ENCODE measurements at places on chromosomes 11 and 22.

DNA sequence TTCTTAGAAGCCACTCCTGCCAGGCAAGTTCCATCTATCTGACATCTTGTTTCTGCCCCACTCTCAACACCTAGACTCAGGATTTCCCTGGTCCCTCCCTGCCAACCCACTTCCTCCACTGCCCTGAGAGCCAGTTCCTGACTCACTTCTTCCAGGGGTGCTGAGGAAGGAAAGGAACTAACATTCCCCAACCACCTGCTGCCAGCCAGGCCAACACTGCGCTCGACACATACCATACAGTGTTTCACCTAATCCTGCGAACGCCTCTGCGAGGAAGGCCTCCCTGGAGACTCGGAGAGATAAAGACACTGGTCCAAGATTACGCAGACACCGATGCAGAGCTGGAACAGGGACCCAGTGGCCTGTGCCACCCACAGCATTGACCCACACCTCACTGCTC lies 40.2 kb downstream of the MICAL3 start:
- no peak for DNase-seq

- no peak for DNase-seq
These were observed 776.0 kb upstream of the ARHGAP42 start for GRCh38 chr11:99911116-99911515.

DNA sequence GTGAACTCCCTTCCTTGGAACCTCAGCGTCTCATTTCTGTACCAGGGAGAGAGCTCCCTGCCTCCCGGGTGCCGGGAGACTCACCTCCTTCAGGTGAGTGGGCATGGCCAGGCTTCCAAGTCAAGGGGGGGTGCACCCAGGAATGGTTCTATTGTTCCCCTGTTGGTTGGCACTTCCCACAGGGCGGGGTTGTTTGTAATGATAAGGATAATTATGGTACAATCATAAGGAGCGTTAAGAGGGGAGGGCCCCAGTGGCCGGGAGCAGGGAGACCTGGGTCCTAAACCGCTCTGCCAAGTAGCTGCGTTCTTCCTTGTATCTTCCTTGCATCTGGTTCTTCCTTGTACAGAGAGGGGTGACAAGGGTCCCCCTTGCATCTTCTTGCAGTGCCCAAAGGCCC lies 79.1 kb downstream of the LRRC32 start:
- no peak for DNase-seq

- DNase-seq, result no peak
These were observed 1.1 kb downstream of the EIF4G2 start for GRCh38 chr11:10807493-10808234.

- DNase-seq, result no peak
These were observed 2.5 kb upstream of the C11orf24 start for GRCh38 chr11:68274306-68274705.

DNA sequence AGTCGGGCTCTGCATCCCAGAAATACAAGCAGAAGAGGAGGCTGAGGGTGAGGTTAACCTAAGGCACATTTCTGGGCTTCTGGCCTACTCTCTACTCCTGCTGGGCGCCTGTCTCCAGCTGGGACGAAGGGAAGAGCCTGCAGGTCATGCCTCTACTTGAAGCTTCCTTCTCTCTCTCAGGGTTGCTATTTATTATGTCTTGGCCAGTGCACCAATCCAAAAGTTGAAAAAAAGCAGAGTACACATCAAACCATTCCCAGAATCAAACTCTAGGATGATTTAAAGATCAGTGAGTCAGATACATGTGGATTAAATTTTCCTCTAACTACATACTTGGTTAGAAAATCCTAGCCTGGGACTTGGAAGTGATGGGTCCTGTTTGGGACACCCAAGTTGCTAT lies 60.2 kb upstream of the CDON start:
- DNase-seq, result no peak

DNA sequence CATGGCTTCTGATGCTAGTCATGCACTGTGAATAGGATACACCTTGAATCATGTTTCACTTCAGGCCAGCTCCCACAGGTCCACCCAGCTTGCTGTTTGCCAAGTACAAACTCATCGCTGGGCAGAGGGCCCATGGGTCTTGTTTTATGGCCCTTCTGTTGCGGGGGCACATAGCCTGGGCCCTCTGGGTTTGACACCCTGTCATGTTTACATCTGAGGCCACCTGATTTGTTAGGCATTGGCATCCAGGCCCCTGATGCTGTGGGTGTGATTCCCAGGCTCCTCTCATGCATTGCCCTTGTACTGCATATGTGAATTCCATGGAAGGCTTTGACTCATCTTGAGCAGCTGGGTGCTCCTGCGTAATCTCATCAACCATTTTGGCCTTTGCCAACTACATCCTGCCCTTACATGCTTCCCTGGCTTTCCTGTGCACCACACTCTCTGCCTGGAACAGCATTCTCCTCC lies 32.6 kb downstream of the PPFIBP2 start:
- no peak for DNase-seq

DNA sequence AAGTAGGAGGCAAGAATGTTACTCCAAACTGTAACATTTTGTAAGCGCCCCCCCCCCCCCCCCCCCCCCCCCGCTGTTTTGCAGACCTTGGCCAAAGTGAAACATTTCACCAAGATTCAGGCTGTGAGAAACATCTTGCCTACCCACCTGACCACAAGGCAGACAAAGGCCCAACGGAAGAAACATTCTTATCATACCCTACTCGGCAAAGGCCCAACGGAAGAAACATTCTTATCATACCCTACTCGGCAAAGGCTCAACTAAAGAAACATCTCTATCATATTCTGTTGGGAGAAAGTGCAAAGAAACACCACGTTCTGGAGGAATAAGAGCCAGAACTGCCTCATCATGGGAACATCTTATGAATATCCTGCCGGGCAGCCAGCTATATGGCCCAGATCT lies 117.1 kb downstream of the JRKL start:
- DNase-seq, result no peak

- DNase-seq, result no peak
These were observed at the start of gene LRP4 for GRCh38 chr11:46918083-46918787. TSS of gene LRP4 (minus strand) at chr11:46918550. CDS start at chr11:46918379, 171 bp downstream.

DNA sequence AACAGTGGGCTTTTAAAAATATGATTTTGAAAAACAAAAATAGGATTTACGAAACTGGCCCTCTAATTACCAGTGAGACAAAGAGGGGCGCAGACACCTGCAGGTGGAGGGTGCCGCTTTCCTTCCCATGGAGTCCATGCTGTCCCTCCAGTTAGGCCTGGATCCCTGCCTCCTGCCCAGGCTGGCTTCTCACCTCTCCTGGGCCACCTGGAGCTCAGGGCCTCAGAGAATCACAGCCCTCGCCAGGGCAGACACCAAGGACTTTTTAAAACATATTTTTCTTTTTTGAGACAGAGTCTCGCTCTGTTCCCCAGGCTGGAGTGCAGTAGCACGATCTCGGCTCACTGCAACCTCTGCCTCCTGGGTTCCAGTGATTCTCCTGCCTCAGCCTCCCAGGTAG lies 1437.2 kb downstream of the TBC1D22A start:
- DNase-seq, result no peak

DNA sequence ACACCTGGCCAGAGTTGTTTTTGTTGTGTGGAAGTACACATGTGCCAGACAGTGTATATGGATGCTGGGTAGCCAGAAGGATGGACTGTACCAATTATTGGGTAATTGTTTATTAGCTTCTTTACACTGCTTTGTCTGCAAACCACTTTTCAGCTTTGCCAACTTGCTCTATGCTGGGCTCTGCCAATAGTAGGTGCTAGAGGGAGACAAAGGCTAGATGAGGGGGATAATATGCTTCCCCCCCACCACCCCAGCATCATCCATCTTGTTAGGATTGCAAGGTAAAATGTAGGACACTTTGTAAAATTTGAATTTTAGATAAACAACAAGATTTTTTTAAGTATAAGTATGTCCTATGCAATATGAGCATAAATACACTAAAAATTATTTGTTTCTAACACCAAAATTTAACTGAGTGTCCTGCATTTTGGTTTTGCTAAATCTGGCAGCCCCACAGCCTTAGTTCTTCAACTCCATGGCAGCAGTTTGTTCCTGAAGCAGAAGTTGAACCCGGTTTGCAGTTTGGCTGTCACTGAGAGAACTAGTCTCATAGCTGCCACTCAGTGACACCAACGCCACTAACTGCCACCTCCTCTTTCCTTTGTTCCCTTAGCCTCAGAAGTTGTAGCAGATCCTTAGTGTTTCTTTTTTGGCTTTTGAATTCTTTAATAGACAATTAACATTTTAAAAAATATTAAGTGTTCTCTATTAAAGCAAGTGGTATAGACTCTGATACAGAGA lies 78.8 kb downstream of the CCDC81 start:
- DNase-seq, result no peak

GRCh38 chr11:31617246-31617645 lies 107.7 kb downstream of the ELP4 start:
- DNase-seq, result no peak

DNA sequence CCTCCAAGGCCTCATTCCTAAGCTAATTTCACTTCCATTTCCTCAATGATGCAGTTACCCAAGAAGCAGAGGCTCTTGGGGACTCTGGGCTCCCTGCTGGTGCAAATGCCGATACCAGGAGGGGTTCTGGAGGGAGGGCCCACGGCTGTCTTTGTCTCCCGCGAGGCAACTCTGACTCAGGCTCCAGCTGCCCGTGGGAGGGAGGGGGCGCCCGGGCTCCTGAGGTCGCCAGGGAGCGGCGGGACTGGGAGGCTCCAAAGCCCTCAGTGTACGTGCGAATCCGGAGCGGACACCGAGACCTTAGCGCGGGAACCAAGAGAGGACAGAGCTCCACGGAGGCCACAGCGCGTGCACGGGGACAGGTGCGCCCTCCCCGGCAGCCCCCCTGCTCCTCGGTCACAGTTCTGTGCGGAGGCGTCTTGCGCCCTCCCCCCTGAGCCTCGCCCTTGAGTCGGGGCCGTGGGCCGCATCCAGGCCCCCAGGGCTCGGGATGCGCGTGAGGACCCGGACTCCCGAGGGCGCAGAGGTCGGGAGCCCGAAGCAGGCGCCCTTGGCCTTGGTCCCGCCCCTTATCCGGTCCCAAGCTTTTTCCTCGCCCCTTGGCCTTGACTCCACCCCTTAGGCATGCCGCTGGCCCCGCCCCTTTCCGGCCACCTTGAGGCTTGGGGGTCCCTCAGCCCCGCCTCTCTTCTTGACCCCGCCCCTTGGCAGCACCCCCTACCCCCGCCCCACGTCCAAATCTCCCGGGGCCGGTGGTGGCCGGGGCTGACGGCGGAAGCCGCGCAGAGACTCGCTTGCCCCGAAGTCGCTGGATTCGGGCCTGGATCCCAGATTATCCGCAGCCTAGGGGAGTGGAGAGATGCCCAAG lies 4.7 kb upstream of the SHISA8 start:
- no peak for DNase-seq

DNA sequence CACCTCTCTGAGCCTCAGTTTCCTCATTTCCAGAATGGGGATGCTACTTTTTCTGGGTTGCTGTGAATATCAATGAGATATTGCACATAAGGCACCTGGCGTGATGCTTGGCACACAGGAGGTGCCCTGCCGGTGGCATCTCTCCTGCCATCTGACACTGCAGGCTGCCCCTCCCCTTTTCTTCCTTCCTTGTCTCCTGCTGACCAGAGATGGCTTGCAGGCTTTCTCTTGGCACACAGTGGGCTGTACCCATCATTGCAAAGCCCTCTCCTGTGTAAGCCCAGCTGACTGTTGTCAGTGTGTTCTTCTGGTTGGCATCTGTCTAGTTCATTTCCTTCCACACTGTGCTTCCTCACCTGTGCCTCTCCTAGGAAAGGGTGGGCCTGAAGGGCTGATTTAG lies 91.7 kb downstream of the MYO18B start:
- no peak for DNase-seq

DNA sequence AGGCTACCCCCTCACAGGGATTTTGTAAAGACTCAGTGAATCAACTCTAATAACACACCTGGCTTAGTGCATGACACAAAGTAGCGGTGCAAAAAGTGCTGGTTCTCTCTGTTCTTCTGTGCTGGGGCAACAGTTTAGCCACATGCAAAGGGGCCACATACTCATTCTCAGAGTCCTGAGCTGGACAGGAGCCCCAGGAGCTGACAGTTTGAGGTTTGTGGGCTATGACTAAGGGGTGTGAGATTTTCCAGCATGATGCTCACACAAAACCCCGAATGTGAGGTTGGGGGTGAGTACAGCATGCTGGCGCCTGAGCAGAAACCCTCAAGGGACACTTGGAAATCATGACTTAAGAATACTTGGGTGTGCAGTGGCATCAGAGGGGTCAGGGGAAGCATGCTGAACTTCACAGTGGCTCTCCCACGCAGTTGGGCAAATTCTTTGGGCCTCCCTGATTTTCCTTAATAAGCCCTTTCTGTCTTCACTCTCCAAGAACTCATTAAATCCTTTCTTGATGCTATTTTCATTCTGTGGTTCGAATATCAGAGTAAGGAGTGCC lies 31.0 kb downstream of the TMPRSS5 start:
- no peak for DNase-seq

DNA sequence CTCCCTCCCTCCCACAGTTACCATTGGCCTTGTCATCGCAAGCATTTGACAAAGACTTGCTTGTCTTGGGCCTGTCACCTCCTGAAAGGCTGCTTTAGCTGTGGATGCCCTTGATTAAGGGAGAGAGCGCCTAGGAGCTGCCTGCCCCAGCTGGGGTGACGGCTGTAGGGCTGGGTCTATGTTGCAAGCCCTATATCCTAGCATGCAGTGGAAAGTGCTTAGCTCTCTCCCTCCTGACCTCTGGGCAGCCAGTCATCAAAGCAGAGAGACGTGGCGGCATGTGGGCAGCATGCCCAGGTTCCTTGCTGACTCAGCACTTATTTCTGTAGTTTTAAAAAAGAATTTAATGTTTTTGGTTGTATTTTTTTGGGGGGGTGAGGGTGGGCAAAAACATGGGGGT lies 75.9 kb downstream of the BARX2 start:
- no peak for DNase-seq

- no peak for DNase-seq
These were observed 14.9 kb upstream of the SOX10 start for GRCh38 chr22:37999236-37999635.

GRCh38 chr11:88538098-88538497 lies 200.6 kb upstream of the CTSC start:
- no peak for DNase-seq

GRCh38 chr11:34459507-34460162 lies 20.9 kb downstream of the CAT start:
- no peak for DNase-seq

- DNase-seq, result no peak
These were observed 8.4 kb downstream of the EMSY start for GRCh38 chr11:76453248-76453647.

DNA sequence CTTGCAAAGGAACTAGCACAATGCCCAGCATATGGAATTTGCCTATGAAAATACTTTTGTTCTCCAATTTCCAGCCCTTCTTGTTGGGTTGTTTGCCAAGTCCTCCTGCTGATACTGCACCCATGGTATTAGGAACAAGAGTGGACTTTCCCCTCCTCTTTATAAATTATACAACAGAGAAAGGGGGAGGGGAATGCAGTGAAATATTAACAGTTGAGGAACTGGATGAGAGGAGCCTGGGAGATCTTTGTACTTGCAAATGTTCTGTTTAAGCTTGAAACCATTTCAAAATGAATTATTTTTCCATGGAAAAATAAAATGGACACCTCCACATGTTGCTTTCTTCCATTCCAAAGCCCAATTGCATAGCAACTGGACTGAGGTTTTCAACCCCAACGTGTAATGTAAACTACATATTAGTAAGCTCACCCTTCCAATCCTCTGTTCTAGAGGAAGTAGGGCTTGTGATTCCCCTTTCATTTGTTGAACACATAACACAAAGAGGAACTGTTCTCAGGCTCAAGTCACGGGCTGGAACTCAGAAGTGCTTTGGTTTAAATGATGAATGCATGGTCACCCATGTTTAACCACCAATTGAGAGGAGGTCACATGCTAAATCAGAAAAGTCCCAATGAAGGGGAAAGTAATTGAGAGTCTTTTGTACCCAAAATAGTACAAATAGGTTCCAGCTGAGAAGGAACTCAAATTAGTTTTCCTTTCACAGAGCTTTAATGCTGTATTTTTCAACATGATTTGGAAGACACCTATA lies 66.2 kb upstream of the ZC3H12C start:
- DNase-seq, result no peak

All from SK-N-MC (cell line).